Stimulated activated CD8-positive, alpha-beta memory T cell treated with anti-CD3 and anti-CD28 coated beads, Interleukin-4, amount 100 ng/mL, for 24 hours (primary cell): ENCODE measurements at places on chromosomes 12 and 14.

DNA sequence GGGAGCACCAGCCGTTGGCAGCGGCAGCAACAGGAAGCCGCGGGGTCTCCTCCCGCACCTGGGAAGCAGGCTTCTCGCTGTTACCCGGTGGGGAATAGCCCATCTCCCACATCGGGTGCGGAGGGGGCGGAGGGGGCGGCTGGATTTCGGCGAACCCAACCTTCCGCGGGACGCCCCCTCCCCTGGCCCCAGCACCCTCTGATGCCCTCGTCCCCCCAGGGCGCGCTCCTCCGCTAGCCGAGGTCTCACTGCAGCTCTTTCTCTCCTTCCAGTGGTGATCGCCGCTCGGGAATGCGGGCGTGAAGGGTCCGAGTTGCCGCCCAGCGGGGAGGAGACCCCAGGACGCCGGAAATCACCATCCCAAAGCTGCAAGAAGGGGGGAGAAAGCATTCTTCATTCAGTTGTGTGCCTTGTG lies 303 bp downstream of the SAMD4A start:
- no peak for DNase-seq

GRCh38 chr12:89567691-89568239 lies 41.9 kb upstream of the POC1B start:
- DNase-seq = no peak

DNA sequence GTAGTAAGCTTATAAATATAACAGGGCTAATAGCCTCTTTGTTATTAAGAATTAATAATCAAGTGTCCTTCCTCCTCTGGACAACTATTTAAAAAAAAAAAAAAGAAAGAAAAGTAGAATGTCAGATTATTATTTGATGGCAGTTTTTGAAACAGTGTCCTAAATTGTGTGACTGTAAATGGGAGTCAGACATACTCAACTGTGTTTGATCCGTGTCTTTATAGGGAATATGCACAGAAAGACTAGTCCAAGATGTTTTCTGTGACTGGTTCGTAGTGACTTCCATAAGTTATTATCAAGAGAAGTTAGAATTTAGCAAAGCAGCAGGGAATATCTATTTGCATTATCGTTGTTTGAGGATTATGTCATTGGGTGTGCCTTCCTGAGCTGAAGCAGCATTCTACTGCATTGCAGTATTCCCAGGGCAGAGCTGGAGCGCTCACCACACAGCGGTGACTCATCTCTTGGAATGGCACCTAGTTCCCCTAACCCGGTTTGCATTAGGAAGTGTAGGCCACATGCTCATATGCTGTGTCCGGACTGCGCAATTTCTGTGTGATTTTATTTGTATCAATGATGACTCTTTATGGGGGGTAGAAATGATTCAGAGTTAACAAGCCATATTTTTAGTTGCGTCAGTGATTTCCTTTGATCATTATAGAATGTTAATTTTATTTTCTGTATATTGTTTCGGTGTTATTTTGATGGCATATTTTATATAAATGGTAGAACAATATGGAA lies 7.9 kb downstream of the DYNC1H1 start:
- DNase-seq = no peak

- DNase-seq = no peak
These were observed 2.1 kb downstream of the TDP1 start for GRCh38 chr14:89957791-89958190.

DNA sequence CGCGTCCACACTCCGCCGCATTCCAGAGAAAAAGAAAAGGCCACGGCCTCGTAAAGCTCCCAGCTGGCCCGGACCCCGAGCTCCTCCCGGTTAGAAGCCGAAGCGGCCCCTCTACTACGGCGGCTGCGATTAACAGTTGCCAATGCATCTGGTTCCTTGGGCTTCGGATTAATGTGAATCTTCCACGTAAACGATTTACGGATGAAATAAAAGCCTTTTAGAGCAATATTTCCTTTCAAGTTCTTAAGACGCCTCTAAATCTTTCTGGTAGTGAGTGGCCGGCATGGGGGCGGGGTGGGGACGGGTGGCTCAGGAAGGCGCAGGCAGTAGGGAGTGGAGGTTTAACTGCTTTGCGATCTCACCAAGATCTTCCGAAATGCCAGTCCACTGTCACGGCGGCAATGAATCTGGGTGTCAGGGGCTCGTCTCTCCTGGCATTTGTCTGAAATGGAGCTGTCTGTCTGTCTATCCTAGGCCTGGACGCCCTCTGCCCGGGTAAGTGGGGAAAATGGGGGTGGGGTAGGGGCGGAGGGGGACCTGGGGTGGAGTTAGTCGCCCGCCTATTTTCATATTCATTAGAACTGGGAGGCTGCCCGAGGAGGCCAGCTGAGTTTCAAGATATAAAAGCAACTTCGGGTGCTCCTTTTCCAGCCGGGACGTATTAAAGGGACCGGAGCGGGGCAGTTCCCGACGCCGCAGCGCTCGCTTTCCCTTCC lies 413 bp upstream of the ALX1 start:
- no peak for DNase-seq

- no peak for DNase-seq
These were observed 1.5 kb downstream of the SYNE2 start for GRCh38 chr14:63854330-63854729.

- no peak for DNase-seq
These were observed 431.3 kb downstream of the NPAS3 start for GRCh38 chr14:33369972-33370371.

- no peak for DNase-seq
These were observed 517.1 kb downstream of the PRKD1 start for GRCh38 chr14:29410581-29410980.

DNA sequence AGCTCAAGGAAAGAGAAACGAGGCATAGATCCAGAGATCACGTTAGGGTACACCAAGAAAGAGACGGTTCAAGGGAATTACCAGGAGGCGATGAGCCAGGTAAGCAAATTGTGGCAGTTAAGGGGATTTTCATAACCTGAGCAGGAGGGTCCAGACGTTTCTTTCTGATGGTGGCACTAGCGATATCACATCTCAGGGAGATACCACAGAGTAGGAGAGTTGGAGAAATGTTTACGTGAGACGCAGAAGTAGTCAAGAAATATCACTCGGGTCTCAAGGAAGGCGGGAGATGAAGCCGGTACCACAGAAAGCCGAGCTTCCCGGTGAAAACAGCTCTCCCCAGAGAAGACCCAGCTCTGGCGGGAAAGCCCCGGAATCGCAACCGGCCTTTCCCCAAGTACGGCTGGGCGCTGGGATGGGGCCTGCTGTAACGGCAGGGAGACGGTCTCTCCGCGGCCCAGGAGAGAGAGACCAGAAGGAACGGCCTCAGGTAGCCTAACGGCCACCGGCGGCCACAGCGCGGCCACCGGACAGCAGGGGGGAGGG lies 485 bp downstream of the SENP1 start:
- peak; percentile 15 for DNase-seq

GRCh38 chr14:39339003-39339402 lies 93.2 kb downstream of the FBXO33 start:
- DNase-seq = no peak

DNA sequence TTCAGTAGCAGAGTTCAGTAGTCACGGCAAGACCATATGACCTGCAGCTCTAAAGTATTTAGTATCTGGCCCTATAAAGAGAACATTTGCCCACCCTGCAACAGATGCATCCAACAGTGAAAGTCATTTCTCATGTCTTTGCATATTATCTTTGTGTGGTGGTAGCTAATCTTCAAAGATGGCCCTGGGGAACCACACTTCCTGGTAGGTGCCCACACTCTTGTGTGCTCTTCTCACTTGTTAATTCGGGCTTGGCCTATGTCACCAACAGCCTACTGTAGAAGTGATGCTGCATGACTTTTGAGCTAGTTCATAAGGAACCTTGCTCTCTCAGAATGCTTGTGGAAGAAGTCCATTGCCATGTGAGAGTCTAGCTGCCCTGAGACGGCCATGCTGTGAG lies 85.6 kb downstream of the MAP1LC3B2 start:
- no peak for DNase-seq

DNA sequence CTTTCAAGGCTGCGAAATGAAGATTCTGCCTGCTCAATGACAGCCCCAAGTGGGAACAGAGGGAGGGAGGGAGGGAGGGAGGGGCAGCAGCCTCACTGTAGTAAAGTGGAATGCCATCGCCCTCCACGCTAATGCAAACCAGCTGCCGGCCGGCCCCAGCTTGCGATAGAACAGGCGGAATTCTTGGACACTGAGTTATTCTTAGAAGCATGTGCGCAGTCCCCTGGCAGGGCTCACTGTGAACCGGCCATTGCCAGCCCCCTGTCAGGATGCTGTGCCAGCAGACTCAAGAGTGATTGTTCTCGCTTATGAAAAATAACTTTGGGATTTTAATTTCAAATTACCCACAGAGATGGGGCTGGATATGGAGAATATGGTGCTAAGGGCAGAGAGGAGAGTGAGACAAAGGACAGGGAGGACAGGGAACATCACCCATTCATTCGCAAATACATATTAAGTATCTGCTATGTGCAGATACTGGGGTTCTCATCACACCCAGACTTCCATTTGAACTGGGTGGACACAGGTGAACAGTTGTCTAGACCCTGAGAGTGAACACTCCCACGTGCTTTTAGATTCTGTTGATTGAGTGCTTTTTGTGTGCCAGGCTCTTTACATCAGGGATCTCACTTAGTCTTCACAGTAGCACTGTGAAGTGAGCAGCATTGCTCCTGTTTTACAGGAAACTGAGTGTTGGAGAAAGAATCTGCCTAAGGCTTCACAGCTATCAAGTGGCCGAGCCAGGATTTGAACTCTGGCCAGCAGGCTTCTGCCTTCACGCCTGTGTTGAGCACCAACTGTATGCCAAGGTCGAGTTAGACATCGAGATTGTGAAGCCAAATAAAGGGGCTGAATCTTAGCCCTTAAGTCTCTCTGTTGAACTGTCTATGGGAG lies 192.9 kb downstream of the C12orf75 start:
- no peak for DNase-seq

- DNase-seq = no peak
These were observed 59.2 kb downstream of the IFT81 start for GRCh38 chr12:110183386-110183785.

DNA sequence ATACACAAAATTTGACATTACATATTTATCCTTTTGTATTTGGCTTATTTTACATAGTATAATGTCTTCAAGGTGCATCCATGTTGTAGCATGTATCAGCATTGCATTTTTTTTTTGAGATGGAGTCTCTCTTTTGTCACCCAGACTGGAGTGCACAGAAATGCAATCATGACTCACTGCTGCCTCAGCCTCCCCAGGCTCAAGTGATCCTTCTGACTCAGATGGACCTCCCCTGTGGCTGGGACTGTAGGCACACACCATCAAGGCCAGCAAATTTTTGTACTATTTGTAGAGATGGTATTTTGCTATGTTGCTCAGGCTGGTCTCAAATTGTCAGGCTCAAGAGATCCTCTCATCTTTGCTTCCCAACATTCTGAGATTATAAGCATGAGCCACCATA lies 214.4 kb upstream of the ALG10B start:
- DNase-seq = no peak

DNA sequence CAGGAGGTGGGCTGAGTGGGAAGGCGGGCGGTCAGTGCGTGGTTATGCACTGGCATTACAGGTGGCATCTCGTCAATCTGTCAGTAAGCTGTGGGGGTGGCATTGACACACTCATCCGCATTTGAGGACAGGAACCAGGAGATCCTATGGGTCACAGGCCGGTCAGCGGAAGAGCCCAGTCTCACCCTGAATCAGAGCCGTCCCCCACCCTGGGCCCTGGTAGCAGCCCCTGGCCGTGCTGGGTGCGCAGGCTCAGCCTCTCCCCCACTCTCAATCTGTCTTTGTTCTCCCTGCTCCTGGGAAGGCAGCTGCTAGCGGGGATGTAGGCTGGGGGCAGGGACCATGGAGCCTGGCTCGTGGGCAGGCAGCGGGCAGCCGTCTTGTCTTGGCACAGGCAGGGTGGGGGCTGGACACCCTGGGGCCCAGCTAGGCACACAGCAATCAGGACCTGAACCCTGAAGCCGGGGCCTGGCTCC lies 5.1 kb downstream of the INF2 start:
- no peak for DNase-seq

- DNase-seq = no peak
These were observed 251.1 kb downstream of the MED13L start for GRCh38 chr12:116026346-116026745.

GRCh38 chr14:23300687-23301223 lies 1.9 kb downstream of the PPP1R3E start:
- no peak for DNase-seq

DNA sequence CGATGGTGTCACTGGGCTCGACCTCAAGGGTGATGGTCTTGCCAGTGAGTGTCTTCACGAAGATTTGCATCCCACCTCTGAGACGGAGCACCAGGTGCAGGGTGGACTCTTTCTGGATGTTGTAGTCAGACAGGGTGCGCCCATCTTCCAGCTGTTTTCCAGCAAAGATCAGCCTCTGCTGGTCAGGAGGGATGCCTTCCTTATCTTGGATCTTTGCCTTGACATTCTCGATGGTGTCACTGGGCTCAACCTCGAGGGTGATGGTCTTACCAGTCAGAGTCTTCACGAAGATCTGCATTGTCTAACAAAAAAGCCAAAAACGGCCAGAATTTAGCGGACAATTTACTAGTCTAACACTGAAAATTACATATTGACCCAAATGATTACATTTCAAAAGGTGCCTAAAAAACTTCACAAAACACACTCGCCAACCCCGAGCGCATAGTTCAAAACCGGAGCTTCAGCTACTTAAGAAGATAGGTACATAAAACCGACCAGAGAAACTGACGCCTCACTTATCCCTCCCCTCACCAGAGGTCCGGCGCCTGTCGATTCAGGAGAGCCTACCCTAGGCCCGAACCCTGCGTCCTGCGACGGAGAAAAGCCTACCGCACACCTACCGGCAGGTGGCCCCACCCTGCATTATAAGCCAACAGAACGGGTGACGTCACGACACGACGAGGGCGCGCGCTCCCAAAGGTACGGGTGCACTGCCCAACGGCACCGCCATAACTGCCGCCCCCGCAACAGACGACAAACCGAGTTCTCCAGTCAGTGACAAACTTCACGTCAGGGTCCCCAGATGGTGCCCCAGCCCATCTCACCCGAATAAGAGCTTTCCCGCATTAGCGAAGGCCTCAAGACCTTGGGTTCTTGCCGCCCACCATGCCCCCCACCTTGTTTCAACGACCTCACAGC lies 717 bp downstream of the UBC start:
- DNase-seq = peak; percentile 92
